Activated B cell treated with CpG ODN at 0.5 μM for 24 hours (primary cell): ENCODE measurements at places on chromosomes 16 and 17. TPM values are rescaled to one million over a fixed set of nuclear protein-coding genes. Genes with fewer than 3 reads are reported as not detected.

DNA sequence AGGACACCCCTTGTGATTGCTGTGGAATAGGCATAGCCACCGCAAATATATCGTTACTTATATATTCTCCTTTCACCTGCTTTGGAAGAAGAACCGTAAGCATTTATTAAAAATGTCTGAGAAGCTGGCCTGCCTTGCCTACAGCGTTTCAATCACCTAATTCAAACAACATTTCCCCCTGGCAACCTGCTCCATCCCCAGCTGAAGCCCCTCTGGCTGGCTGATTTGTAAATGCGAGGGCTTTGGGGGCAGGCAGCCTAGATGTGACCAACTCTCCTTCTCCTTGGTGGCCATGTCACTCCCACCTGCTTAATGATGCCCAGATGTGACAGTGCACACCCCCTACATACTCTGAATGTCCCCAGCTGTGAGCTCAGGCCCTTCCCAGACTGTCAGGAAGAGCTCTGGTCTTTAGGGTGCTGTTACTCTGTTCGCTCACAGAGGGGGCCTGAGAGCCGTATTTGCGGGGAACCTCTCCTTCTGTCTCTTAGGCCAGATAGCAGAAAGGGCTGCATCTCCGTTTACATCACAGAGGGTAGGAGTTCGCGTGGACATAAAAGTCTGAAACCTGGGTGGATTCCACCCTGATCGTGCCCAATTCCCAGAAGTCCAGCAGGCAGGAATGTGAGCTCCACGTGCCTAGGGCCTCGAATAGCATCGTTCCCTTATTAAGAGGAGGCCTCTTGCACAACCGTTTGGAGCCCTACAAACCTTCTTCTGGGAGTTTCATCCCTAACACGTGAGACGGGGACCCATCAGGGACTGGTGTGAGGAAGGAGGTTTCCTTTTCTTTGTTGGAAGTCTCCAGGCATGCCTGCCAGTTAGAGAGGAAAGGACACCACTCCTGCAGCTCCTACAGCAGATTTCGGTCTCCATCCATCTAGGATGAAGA is 2.4 kb upstream of the SDK2 start:
- DNase-seq, result no peak

GRCh38 chr17:1731194-1731506 is 6.6 kb downstream of the WDR81 start:
- no peak for DNase-seq

The GALNS gene
- 39.9 and 48.3 TPM in 2 replicates for total RNA-seq

The ZSCAN32 gene
- total RNA-seq, result 21.6 and 21.7 TPM in 2 replicates

- no peak for DNase-seq
These were observed 104.2 kb upstream of the SIAH1 start for GRCh38 chr16:48489376-48489775.
